Breast epithelium (tissue), 4 donors: ENCODE measurements at places on chromosomes 4 and X. TPM values are rescaled to one million over a fixed set of nuclear protein-coding genes. Genes with fewer than 3 reads are reported as not detected.

DNA sequence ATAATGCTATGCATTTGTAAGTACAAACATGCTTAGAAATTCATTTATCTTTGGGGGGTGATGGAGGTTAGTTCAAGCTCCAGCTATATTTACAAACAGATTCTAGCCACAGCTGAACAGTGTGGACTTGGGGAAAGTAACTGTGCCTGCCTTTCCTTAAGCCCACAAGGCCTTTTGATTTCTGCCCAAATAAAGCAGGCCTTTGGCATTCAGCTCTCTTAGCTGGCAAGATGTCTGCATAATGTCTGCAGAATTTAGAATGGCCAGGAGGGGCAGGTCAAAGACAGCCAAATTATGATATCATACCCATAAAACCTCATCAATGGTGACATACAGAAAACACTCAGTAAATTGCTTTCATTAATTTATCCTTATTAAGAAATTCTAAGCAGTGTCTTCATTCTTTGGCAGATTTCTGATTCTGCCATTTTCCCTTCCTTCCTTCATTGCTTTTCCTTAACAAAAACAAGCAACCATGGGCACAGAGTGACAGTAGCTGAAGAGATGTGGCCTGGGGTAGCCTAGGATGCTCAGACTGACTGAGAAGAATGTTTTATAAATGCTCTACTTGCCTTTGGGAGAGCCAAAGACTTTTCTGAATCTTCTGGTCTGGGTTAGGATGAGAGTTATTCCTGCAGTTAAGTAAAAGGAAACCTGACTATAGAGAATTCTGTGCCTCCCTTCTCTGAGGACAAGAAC is 538.7 kb upstream of the NR3C2 start:
- no peak for DNase-seq
- H3K27ac ChIP-seq = peak overlapping the region; percentile 55
- H3K4me1 ChIP-seq = no peaks in the 10 kb centered on the region
- no peaks in the 10 kb centered on the region for H3K36me3 ChIP-seq

DNA sequence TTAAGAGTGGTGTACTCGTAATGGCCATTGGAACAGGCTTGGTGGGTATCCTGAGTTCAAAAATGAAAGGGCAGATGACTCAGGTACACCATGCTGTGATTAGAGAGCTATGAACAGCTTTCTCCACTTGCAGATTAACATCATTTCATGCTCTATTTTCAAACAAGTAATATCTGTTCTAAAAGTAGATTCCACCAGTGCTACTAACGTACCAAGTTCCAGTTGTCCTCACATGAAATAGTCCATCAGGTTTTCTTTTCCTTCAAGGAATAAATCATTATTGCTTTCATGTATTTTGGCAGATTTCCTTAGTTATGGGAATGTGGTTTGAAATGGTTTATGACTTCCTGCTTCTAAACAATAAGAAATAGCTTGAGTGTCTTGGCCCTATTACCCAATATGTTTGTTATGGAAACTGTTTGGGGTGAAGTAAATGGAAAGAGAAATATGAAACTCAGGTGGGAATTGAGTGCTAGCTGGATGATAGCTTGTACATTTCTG is 49.9 kb downstream of the PCDH7 start:
- H3K4me1 ChIP-seq = peaks cover 5% of the 10 kb centered on the region
- H3K27ac ChIP-seq = no peak overlapping the region
- no peak for DNase-seq
- H3K27me3 ChIP-seq = no peaks in the 10 kb centered on the region

GRCh38 chr4:14620567-14621141 is 381.6 kb upstream of the CPEB2 start:
- no peak overlapping the region for H3K27ac ChIP-seq
- no peaks in the 10 kb centered on the region for H3K4me1 ChIP-seq

DNA sequence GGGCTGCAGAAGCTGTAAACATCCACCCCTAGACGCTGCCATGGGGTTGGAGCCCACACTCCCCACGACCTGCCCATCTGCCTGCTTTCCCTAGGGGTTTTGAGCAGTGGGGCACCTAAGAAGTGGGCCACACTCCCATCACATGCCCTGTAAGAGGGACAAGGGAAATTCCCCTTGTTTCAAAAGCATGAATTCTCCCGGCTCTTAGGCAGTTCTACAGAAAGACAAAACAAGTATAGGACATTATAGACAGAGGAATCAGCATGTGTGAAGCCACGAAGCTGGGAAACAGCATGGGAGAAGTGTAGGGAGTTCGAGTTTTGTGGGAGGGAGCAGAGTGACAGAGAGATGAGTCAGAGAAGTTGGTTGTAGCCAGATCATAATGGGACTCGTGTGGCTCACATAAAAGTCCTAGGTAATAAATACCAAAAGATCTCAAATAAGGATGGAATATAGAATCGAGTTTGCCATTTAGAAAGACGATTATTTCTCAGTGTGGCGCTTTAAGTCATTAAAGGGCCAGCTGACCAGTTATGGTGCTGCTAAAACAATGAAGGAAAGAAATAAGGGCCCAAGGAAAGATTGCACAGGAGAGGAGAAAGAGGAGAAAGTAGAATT is 23.9 kb downstream of the APOO start:
- H3K36me3 ChIP-seq = no peaks in the 10 kb centered on the region
- peaks cover 32% of the 10 kb centered on the region for H3K27me3 ChIP-seq
- no peaks in the 10 kb centered on the region for H3K4me1 ChIP-seq
- no peak for DNase-seq
- no peak overlapping the region for H3K4me3 ChIP-seq
- peak overlapping the region; percentile 38 for H3K27ac ChIP-seq

- no peaks in the 10 kb centered on the region for H3K4me1 ChIP-seq
- no peak for DNase-seq
- H3K27ac ChIP-seq = no peak overlapping the region
These were observed 11.0 kb upstream of the EIF4E start for GRCh38 chr4:98939892-98940298.

Gene ESX1
- not detected for total RNA-seq

GRCh38 chr4:36446275-36446674 is 164.9 kb downstream of the DTHD1 start:
- no peak for DNase-seq
- H3K4me3 ChIP-seq = no peak overlapping the region
- H3K27me3 ChIP-seq = no peaks in the 10 kb centered on the region
- no peaks in the 10 kb centered on the region for H3K4me1 ChIP-seq

Gene BEX5
- 3.3 TPM for total RNA-seq
